Stimulated activated CD8-positive, alpha-beta memory T cell treated with anti-CD3 and anti-CD28 coated beads, Interleukin-7, amount 100 ng/mL, for 4 hours (primary cell): ENCODE measurements at places on chromosomes 3 and 15.

DNA sequence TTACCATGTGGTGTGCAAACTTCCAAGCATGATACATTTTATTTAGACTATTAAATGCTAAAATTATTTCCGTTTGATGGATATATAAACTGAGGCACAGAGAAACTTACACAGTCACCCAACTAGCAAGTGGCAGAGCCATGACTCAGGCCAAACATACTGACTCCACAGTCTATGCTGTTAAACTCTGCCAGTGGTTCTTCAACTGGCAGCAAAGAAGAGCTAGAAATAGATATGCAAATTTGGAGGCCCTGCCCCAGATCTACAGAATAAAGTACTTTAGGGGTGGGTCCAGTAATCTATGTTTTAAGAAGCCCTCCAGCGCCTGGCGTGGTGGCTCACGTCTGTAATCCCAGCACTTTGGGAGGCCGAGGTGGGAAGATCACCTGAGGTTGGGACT is 400.0 kb downstream of the FOXP1 start:
- no peak for DNase-seq

DNA sequence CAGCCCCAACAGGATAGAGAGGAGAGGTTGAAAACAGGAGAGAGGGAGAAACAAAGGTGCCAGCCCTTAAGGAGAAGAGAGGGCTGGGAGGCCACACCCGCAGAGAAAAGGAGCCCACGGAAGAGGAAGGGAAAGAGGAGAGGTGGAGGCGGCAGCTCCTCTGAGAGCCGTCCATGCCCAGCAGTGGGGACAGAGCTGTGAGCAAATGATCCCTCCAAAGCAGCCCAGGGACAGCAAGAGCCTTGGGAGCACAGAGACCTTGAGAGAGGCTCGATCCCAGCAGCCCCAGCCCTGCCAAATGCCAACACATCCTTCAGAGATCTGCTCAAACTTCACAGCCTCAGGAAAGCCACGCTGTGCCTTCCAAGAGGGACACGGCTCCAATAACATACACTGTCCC is 66.7 kb upstream of the CORO2B start:
- DNase-seq = no peak

DNA sequence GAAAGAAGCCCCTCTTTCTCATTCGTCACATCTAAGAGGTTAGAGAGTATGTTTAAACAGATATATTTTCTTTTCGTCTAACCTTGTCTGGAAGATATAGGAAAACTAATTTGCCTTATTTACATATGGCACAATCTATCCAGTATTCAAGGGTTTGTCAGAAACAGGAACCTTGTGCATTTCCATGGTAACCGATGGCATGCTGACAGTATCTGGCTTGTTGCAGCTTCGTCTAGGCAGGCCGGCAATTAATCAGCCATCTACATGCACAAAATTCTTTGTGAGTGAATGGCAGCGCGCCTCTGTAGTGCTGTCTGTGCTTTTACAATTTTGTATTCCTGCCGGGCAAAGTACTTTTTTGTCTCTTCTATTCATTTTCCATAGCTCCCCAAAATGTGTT is 294.0 kb upstream of the SOX2 start:
- no peak for DNase-seq

DNA sequence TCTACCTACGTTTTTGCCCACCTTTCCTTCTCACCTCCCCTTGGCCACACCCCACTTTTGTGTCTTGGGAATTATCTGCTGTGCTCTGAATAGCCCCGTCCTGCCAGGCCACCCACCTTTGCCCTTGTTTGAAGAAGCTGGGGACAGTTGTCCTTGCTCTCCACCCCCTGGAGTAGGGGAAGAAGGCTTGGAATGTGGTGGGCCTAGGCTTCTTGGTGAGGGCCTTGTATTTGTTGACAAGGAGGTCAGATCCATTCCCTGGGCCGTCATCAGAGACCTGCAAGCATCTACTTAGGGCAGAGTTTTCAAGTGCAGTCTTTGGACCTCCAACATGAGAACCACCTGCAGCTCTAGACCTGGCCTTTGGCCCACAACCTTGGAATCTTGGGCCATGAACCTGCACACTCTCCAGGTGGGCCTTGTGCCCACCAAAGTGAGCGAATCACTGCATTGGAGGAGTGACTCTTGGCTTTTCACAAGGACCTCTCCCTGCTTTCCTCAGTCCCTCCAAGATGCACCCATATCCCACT is 160.6 kb downstream of the APBA2 start:
- DNase-seq = no peak

DNA sequence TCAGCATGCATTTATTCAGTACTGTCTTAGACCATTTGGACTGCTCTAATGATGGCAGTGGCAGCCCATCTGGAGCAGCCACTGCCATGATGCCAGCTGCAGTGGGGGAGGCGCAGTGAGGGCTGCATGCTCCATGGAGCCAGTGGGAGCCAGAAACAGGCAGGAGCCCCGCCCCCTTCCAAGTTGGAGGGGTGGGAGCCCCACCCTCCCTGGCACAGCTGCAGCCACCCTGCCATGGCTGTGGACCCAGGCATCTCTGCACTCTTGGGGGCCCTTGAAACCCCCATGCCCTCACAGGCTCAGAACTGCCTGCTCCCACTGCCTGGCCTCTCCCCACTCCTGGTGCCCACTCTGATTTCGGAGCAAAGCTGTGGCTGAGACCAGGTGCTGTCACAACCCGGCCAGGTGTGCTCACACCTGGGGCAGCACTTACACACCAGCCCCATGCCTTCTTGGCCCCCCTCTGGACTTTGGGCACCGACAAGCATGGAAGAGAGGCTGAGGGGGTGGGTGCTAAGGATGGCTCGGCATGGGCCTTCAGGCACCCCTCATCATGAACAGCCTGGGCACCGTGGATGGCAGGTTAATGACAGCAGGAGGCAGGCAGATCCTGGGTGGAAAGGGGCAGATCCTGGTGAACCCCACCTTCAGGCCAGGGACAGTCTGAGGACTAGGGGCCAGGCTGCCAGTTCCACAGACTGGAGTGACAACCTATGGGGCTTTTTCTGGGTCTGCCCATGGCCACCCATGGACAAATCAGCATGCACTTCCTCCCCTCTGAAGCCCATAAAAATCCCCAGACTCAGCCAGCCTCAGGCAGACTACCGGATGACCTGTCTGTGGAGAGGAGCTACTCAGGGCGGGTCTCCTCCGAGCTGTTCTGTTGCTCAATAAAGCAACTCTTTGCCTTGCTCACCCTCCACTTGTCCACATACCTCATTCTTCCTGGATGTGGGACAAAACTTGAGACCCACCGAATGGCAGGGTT is 18.3 kb downstream of the TBC1D21 start:
- no peak for DNase-seq

DNA sequence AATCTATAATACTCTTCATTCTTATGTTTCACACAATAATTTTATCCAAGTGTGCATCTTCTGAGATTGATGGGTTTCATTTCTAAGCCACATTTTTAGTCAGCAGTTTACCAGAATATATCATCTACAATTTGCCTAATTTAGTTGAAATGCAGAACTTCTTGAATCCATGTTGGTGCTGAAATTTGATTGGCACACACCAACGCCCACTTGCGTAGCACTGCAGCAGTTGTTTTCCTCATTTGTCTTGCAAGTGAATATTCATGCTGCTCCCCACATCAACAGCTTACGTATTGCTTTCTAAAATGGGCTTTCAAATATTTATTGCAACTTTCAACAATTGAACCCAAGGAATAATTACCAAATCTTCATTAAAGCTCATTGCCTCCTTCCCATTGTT is 87.8 kb upstream of the CTDSPL start:
- DNase-seq = no peak
